Dermis microvascular lymphatic vessel endothelial cell (primary cell): ENCODE measurements at places on chromosomes 4 and X.

- no peak for DNase-seq
Measured at GRCh38 chr4:104973708-104974107, 173.0 kb upstream of the TET2 start.

- no peak for DNase-seq
Measured at GRCh38 chr4:169268951-169269760, 1.6 kb downstream of the SH3RF1 start.

- DNase-seq, result no peak
Measured at GRCh38 chrX:133190877-133191738, 27.0 kb downstream of the TFDP3 start.

- DNase-seq, result no peak
Measured at GRCh38 chr4:56703378-56703777, 22.3 kb upstream of the HOPX start.

DNA sequence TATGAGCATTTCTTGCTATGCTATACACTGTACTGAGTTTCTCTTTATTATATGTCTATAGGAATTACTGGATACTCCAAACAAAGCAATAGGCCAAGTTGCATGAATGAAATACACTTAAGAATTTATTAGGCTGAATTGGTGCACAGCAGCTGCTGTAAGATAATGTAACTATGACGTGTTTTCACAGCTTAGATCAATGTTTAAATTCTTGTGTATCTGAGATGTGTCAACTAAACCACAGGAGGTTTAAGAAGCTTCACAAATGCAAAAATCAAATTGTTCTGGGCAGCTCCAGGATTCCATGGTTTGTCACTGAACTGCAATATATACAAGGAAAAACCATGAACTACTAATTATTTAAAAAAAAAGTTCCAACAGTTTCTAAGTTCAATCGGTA lies 156.7 kb downstream of the MAPK10 start:
- no peak for DNase-seq

- DNase-seq, result peak; percentile 18
Measured at GRCh38 chr4:150816491-150816890, 198.6 kb downstream of the LRBA start.

DNA sequence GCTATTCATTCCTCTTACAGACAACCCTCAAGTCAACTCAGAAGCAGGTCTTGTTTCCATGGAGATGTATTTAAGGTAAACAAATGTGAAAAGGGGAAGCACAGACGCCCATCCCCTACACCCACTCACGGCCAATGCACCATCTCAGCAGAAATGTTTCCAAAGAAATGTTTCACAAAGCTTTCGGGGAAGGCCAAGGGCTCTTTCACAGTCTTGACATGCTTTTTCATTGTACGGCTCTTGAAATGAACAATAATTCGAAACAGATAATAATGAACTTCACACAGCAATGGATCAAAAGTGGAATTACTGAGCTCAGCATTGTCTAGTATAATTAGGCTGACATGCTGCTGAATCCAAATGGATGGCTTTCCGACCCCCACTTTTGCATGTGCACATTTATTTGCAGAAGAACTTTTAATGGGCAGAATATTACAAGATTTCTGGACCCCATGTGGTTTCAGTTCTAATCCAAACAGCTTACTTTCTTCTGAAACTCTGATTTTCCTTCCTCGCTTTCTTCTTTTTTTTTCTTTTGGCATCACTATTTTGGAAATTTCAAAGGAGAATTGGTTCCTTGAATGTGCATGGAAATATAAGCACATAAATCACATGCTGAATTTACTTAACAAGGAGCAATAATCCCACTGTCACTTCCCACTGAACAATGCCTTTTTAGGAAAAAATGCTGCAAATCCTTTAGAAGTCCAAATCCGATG lies 160.9 kb downstream of the SMIM20 start:
- no peak for DNase-seq

DNA sequence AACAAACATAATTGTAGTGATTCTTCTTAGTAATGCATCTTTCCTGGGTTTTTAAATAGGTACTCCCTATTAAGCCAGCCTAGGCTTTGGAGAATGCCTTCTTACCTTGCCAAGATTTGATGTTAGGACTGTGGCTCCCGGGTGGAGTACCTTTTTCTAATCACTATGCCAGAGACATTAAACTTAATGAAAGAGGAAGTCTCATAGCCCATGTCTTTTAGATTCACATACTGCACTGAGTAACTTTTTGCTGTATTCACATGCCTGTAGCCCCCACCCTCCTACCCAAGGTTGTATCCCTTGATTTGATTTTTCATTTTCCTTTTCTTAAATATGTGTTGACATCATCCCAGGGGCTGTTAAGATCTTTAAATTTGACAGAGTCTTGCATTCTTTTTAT lies 104.2 kb upstream of the TLR2 start:
- DNase-seq, result no peak

- DNase-seq, result no peak
Measured at GRCh38 chr4:27316176-27316575, 455.5 kb downstream of the STIM2 start.

GRCh38 chrX:101530944-101531343 lies 19.4 kb upstream of the ARMCX1 start:
- DNase-seq, result peak; percentile 70

DNA sequence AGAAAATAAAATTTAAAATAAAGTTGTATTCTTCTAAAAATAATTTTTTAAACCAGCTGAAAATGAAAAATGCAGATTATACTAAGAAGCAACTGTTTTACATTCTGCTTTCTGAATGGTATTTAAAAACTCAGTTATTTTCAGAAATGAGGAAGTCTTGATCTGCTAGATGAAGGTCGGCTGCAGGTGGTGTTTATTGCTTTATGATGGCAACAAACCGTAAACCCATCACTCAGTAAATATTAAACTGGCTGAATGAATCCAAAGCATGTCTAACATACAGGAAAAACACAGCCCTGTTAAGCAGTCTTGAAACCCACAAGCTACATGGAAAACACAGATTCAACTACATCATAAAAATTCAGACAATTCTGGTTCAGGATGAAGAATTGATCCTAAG lies 29.3 kb downstream of the DYNLT3 start:
- no peak for DNase-seq

- no peak for DNase-seq
Measured at GRCh38 chr4:187782286-187782824, 213.2 kb upstream of the ZFP42 start.

DNA sequence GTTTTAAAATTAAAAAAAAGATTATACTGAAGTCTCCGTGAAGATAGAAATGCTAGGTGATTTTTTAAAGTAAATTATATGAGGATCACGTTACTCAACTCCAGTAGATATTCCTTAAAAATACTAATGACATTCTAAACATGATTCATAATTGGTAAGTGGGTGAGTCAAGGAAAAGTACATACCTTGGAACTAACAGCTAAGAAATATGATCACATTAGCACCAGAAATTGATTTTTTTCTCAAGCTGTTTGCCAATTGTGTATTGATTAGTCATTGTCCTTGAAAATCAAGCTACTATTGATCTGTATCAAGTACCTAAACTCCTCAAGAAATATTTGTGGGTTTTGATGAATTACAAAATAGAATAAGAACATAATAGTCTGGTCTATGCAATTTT lies 362.6 kb upstream of the PPP1R2C start:
- no peak for DNase-seq

DNA sequence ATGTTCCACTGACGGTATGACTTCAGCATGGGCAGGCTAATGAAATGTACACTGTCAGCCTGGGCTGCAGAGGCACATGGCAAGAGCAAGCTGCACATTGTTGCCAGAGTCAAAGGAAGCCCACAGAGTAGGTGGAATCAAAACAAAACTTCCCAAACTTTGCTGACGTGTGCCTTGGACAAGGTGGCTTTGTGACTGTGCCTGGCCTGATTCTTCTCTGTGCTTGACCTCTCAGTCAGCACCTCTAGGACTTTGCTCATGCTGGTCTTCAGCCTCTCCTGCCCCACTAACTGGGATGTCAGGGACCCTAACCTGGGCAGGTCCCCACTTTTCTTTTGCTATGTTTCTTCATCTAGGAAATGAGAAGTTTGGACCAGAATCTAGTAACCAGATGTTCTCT lies 40.5 kb upstream of the KIAA1210 start:
- no peak for DNase-seq

GRCh38 chr4:8215001-8215427 lies 15.9 kb downstream of the SH3TC1 start:
- peak; percentile 41 for DNase-seq

DNA sequence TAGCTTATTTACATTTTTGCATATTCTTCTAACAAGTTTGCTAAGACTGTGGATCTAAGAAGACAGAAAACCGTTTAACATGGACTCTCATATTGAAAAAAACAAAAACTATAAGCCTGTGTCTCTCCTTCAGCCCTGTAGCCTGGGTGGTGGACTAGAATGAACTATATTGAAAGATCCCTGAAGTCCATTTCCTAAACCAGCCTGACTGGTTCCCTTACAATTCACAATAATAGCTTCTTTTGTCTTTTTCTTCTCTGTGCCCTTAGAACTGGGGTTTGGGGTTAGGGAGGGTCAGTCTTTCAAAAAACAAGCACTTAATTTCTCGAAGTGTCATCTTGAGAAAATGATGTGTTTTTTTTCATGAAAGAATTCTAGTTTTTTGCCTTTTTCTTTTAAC lies 59.0 kb downstream of the GSTCD start:
- no peak for DNase-seq

GRCh38 chrX:16120431-16120830 lies 2.9 kb upstream of the GRPR start:
- DNase-seq, result no peak

GRCh38 chr4:114287079-114287696 lies 307.7 kb upstream of the ARSJ start:
- DNase-seq, result no peak

GRCh38 chr4:78318126-78318525 lies 233.4 kb upstream of the ANXA3 start:
- DNase-seq, result no peak

- DNase-seq, result no peak
Measured at GRCh38 chr4:134390319-134390718, 188.7 kb upstream of the PABPC4L start.

DNA sequence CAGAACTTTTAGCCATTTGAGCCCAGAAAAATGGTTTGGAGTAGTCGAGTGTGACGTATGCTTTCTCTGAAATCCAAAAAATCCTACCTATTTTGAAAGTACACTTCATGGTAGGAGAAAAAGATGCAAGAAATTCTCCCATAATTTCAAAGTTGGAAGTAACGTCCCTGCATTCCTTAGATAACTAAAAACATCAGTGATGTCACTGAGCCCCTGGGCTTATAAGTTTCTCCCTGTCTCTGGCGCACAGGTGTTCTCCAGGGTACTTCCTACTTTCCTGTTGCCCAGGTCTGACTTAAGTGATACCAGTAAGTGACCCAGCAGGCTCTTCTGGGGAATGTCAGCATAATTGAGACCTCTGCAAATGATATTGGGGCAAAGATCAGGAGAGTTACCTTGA lies 90.5 kb upstream of the WDR1 start:
- DNase-seq, result no peak

DNA sequence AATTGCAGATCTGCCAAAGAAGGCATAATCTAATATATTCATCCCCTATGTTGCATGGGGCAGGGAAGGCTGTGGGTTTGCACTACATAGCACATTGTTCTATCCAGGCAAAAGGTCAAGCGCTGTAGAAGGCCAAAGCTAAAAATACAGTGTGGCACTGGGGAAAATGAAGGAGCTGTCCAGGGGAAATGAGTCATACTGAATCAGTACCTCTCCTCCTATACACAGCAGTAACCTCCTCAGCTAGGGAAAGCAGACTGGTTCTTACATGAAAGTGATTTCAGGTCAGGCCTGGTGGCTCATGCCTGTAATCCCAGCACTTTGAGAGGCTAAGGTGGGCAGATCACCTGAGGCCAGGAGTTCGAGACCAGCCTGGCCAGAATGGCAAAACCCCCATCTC lies 31.0 kb upstream of the SLC25A4 start:
- DNase-seq, result peak; percentile 96

GRCh38 chr4:181200076-181200475 lies 1043.1 kb upstream of the TENM3 start:
- DNase-seq, result no peak

DNA sequence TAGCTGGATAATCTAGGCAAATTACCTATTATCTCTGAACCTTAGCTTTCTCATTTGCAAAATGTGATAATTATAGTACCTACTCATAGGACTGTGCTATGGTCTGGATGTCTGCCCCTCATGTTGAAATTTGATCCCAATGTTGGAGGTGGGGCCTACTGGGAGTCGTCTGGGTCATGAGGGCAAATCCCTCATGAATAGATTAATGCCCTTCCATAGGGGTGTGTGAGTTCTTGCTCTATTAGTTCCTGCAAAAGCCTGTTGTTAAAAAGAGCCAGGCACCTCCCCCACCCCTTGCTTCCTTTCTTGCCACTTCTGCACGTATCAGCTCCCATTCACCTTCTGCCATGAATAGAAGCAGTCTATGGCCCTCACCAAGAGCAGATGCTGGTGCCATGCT lies 73.9 kb downstream of the SERTM2 start:
- DNase-seq, result no peak

DNA sequence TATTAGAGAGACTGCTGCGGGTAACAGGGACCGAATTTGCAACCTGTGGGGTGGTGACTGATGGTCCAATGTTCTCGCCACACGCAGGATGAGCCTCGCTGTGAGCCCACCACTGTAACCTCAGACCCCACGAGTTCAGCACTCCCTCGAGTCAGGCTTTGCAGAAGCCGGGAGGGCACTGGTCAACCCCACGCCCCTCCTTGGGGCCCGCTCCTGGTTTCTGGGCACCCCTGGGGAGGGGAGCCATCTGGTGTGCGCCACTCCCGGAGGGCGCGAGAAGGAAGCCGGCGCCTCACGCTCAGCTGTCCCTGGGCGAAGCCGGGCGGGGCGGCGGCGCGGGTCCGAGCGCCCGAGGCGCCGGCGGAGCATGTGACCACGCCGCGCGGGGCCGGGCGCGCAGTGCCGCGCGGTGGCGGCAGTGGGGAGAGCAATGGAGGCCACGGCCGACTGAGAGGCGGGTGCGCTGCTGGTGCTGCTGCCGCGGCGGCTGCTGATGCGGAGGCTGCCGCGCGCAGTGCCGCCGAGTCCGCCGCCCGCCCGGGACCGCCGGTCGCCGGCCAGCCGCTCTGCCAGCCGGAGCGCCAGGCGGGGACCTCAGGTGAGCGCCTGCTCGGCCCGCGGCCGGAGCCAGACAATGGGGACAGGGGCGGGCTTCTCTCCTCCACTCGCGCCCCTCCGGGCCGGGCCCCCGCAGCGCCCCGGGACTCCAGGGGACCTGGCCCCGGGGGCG lies 100.1 kb downstream of the CEP135 start:
- DNase-seq, result peak; percentile 23

- DNase-seq, result no peak
Measured at GRCh38 chr4:81676537-81676936, 204.8 kb upstream of the RASGEF1B start.

DNA sequence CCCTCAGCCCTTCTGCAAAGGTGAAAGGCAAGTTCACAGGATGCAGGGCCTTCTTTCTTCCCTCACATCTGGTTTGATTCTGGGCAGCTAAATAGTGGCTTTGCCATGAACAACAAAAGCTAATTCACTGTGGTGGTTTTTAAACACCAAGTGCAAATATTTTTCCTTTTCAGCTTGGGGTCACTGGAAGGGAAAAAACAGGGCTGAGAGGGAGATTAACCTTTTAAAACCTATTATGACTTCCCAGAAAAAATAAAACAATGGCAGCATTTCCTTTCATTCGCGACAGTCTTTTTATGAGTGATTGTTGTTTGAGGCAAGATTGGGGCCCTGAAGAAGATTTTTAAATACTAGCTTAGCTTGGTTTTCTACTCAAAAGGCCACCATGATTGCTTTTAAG lies 103.7 kb upstream of the SCML1 start:
- DNase-seq, result peak; percentile 40

GRCh38 chr4:13533670-13534343 lies 10.5 kb downstream of the NKX3-2 start:
- DNase-seq, result no peak

GRCh38 chr4:168743601-168744000 lies 246.7 kb downstream of the PALLD start:
- no peak for DNase-seq

- DNase-seq, result no peak
Measured at GRCh38 chr4:92733231-92733630, 429.5 kb downstream of the GRID2 start.
